ENCODE measurements at places on chromosomes 7 and 10.

DNA sequence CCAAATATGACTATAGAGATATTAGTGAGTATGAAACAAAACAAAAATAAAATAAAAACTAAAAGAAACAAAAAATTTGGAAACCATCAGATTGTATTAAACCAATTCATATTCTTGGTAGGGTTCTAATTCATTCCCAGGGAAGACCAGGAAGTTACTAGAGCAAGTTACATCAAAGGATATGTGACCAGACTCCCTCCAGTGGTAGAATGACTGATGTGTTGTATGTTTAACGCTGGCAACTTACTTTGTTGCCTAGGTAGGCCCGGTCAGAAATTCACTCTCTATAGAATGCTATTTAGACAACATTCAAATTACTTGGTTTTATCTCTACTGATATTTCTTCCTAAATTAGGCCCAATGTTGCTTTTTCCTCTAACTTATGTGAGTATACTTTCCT, 5.2 kb downstream of the PHYHIPL start:
- DNase-seq, result no peak

DNA sequence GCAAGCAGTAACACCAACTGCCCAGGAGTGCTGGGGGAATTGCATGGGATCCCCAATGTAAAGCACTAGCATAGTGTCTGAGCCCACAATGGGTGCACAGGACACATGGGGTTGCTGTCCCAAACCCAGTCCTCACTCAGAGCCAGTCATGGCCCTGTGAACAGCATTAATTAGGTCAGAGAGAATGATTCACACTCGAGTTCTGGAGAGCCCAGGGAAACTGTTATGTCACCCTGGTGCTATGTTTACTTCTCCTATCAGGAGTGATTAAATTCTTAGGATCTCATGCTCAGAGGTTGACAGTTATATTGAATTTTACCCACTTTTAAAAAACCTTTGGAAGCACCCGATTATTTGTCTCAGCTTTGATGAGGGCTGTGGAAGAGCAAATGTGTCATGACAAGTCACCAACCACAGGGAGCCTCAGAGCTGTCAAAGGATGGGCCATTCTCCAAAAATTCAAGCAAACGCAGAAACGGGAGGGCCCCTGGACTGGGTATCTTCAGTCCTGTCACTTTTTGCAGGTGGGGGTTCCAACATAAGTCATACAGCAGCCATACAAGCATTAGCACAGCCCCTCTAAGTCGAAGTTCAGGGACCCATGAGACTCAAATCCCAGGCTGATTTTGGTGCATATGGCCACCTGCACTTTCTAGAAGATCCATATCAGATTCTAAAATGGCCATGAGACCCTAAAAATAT, 1.3 kb upstream of the RASSF4 start:
- no peak for DNase-seq

DNA sequence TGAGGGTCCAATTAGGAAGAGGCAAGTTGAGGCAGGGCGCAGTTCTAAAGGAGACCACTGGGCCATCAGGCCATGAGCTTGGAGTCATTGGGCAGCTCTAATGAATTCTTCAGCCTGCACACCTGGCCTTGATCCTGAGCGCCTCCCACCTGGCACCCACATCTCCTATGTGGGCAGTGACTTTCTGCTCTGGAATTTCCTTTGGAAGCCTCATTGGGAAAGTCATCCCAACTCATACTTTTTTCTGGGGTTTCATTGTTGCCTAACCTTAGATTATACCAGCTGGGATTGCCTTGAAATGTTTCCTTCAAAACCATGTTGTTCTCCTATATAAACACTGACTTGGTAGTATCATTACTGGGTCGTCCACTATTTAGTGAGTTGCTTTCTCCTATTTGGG, 54.1 kb downstream of the PLPP4 start:
- DNase-seq, result no peak

- DNase-seq, result no peak
These were observed 59.5 kb downstream of the HBP1 start for GRCh38 chr7:107228291-107228690.

GRCh38 chr10:11757454-11757820, 15.3 kb downstream of the ECHDC3 start:
- DNase-seq, result no peak

GRCh38 chr7:107879400-107880035, 11.5 kb upstream of the DLD start:
- DNase-seq, result no peak

GRCh38 chr10:22702348-22702747, 12.0 kb downstream of the PIP4K2A start:
- no peak for DNase-seq

GRCh38 chr7:79790656-79791262, 337.3 kb upstream of the MAGI2 start:
- DNase-seq, result no peak

DNA sequence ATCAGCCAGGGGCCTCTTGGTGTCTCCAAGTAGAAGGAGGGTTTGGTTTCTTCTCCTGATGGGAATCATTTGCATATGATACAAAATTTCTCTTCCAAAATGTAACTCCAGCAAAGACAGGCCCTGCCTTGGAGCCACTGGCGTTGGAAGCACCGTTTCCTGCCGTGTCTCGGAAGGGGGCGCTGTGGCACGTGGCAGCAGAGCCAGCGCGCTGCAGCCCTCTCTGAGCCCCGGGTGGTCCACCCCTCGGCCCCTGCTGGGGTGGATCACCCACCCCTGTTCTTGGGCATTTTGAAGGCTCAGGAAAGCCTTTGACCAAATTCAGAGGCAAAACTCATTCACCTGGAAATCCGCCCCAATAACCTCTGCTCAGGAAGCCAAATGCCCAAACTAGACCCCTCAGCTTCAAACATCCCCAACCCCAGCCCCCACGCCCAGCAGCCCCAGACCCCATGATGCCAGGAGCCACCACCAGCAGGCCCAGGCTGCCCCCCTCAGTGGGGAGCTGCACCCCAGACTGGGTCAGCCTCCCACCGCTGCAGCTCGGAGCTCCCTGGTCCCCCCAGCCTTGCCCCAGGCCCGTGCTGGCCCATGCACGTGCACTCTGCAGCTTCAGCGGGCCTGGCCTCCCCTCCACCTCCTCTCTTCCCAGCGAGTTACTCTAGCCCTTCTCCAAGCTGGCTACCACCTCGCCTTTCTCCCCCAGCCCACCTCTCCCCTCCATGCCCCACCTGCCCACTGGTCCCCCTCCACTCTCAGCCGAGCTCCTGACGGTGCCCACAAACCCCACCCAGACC, 29.5 kb upstream of the ELFN1 start:
- no peak for DNase-seq

DNA sequence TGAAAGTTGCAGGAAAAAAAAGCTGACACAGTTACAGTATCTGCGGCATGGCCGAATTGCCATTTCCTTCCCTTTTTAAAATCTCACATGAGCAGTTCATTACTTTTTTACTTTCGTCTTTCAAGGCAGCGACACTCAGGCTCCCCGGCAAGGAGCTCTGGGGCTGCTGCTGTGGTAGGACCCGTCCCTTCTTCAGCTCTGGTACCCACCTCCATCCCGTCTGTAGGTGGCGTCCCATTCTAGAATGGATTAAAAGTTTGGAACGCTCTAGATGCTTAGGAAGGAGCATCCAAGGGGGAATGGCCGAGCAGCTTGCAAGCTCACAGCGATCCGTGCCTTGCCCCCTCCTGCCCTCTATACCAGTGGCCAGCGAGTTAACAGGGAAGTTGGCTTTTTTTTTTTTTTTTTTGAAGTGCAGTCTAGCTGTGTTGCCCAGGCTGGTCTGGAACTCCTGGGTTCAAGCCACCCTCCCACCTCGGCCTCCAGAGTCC, 22.8 kb upstream of the TTYH3 start:
- DNase-seq, result no peak

GRCh38 chr7:41786404-41786803, 83.5 kb upstream of the INHBA start:
- no peak for DNase-seq

- no peak for DNase-seq
These were observed 5.2 kb upstream of the FRA10AC1 start for GRCh38 chr10:93707623-93708022.

- no peak for DNase-seq
These were observed 36.6 kb upstream of the ATP6V0A4 start for GRCh38 chr7:138834583-138834982.

GRCh38 chr10:113414543-113414942, 138.3 kb upstream of the HABP2 start:
- no peak for DNase-seq

- no peak for DNase-seq
These were observed 36.2 kb downstream of the HTR5A start for GRCh38 chr7:155106356-155106755.

All from left forelimb (tissue), 1 donor.